ENCODE measurements at places on chromosomes 7 and 10.
A peak's percentile ranks its signal among the peaks of the same experiment; 100 is the strongest.

DNA sequence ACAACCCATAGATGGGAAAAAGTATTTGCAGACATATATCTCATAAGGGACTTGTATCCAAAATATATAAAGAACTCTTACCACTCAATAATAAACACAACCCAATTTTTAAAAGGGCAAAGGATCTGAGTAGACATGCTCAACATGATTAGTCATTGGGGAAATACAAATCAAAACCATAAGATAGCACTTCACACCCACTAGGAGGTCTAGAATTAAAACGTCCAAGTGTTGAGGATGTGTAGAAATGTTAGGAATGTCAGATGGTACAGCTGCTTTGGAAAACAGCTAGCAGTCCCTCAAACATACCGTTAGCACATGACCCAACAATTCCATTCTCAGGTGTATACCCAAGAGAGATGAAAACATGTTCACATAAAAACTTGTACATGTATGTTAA lies 8.3 kb downstream of the PSTK start:
- DNase-seq: no peak

DNA sequence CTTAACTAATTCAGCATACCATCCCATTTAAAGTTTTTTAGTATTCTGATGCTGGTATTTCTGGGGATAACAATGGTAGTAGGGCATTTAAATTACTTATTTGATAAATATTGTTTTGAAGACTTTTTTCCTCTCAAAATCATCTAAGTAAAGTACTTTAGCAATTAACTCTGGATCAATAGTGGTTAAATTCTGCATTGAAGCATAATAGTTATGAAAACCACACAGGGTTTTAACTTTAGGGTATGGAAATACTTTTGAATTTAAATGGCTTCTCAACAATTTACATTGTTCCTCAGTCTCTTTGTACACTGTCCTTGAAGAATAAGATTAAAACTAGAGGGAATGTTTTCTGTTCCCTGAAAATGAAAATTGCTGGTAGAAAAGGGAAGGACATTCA lies 202.6 kb upstream of the STEAP4 start:
- DNase-seq: no peak

DNA sequence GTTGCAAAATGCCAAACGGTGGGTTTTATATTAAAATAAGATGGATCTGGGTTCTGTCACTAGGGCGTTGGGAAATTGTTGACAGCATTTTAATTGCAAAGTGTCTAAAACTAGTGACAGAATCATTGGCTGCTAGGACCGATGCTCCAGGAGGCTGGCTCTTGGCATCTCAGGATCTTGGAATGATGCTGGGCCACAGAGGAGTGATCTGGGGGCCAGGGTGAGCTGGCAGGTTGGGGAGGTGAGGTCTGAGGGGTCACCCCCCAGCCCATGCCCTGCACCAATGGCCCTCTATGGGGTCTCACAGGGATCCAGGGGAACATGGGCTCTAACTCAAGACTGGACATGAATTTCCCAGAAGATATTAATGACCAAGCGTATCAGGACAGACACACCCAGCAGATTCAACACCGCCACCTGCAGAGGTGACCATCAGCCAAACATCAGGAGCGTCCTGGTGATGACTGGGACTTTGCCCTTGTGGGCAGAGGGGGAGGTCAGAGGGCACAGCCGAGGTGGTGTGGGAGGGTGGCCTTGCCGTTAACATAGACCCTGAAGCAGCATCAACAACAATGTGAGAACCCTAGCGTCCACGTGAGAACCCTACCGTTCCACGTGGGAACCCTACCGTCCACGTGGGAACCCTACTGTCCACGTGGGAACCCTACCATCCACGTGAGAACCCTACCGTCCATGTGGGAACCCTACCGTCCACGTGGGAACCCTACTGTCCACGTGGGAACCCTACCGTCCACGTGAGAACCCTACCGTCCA lies 89.0 kb upstream of the PPP2R2D start:
- no peak for DNase-seq

GRCh38 chr10:124611738-124612137 lies 132.4 kb downstream of the FAM53B start:
- DNase-seq: peak; percentile 50

DNA sequence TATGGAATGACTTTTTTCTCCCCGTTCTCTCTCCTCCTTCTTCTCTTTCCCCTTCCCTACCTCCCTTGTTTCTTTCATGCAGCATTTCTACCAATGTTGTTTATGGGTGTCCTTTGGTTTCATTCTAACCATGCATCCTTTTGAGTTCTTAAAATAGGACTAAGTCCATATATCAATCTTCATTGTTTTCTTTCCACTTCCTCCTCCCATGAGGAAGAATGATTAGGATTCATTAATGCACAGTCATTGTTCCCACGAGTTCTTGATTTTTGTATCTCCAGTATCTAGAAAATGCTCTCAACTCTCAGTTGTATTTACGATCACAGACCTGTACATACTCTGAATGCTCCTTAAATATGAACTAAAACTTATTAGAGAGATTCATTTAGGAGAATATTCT lies 153.3 kb downstream of the LRRC4 start:
- DNase-seq: no peak

- DNase-seq: no peak
Observed at GRCh38 chr10:96260014-96260413, 11.4 kb downstream of the BLNK start.

DNA sequence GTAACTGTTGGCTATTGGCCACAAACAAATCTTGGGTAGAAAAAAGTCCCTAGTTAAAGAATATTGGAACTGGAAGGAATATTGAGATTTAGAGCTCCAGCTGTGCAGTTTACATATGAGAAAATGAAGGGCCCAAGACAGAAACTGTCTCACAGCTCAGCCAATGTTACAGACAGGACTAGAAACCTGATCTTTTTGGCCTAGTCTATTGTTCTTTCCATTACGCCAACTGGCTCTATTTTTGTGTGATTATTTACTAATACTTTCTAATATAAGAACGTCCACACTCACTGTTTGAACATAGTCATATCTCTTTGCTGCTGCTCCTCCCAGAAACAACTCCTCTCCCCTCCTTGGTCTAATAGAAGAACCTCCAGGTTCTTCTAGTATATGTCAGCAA lies 1.2 kb downstream of the WEE2 start:
- no peak for DNase-seq

DNA sequence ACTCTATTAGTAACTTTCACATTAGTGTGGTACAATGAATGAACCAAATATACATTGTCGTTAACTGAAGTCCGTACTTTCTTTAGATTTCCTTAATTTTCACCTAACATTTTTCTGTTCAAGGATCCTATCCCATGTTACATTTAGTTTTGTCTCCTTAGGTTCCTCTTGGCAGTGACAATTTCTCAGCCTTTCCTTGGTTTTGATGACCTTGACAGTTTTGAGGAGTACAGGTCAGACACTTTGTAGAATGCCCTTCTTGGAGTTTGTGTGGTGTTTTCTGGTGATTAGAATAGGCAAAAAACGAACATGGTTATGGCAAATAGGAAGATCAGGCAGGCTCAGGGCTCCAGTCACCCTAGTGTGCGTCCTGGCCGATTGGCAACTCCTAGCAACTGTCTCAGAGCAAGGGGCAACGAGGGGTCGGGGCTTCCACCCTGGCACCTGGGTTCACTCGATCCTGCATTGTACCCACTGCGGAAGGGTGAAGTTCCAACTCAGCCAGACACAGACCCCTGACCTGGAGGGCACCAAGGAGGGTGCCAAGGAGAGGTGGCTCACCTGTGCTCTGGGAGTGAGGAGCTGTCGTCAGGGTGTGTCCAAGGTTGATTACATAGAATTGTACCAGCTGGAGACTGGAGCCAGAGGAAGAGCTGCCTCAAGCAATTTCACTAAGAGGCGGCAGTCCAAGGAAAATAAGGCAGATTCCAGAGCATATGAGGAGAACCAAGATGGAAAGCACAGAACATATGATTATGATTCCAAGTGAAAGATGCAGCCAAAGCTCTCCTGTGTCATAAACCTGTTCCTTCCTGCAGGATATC lies 37.5 kb downstream of the PAPSS2 start:
- no peak for DNase-seq

DNA sequence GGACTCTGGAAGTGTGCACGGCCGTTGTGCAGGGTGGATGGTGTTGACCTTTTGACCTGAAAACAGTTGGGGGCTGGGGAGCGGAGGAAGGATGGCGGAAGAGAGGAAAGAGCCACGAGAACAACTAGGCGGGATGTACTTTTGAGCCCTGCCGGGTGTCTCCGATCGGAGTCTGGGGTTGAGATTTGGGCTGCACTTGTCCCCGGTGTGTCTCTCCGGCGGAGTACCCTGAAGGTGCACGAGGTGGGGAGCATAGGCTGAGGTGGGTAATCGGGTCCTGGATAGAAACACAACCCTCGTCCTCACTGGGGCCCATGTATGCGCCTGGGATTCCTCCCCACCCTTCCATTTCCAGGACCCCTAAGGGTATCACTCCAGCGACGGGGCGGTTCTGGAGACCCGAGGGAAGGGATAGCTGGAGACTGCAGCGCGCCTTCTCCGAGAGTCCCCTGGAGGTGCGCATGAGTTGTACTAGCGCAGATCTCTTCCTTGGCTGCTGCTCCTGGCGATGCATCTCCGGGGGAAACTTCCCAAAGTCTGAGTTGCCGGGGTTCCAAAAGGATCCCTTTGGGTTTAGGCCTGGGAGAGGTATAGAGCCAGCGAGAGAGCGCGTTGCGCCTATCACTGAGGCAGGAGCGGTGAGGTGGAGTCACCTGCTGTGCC lies 4.6 kb upstream of the HMX2 start:
- DNase-seq: no peak

- no peak for DNase-seq
Observed at GRCh38 chr7:155953781-155954549, 141.7 kb upstream of the SHH start.

GRCh38 chr7:98836811-98837629 lies 32.8 kb downstream of the TMEM130 start:
- DNase-seq: no peak

DNA sequence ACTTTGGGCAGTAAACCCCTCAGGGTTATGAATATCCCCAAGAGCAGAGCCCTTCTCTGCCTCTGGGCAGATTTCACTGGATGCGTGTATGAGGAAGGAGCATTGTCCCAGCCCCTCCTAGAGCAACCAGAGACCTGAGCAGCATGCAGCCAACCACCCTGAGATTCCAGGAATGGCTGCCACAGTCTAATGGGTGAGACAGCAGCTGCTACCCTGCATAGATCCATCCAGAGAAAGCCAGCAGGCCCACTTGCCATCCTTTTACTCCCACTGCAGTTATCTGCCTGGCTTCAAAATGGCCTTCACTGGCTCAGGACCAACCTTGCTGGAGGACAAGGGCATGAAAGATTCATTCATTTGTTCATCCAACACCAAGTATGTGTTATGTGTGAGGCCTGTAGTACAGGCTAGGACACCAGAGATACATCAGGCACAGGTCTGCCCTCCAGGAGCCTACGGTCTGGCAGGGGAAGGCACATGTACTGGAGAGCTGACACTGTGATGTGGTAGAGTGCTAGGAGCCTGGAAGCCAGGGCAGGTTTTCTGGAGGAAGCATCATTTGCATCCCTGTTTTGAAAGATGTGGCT lies 26.2 kb upstream of the C10orf105 start:
- DNase-seq: no peak

DNA sequence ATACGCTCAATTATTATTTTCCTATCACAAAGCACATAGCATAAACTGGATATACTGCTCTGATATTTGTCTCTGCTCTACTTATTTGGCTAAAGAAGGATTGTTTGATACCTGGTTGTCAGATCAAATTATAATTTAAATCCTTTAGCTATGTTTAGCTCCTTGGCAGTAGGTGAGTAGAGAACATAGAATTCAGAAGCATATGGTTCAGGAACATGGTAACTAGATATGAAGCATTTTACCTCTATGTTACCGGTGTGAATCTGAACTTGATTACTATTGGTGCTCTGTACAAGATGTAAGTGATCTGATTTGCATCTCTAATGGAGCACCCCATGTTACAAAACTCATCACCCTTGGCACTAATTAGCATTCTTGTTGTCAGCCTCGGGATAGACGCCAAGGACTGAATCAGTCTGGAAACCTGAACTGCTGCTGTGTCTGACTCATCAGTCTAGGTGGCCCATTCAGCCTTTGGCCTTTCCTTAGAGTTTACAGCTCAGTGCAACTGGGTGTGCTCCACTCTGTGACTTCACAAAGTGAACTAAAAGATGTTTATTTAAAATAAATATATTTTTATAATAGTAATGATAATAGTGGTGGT lies 12.3 kb upstream of the MYPN start:
- no peak for DNase-seq

DNA sequence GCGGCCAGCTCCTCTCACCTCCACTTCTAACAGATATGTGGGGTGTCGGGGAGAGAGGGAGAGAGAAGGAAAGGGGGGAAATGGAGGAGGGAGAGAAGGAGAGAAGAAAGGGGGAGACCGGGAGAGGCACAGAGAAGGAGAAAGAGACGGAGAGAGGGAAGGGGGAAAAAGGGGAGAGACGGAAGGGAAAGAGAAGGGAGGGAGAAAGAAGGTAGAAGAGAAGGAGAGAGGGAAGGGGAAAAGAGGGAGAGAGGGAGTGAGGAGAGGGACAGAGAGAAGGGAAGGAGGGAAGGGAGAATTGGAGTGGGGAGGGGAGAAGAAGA lies 3.0 kb downstream of the VSTM2A start:
- no peak for DNase-seq

- peak; percentile 54 for DNase-seq
Observed at GRCh38 chr7:2451171-2452073, 24.8 kb downstream of the GRIFIN start.

DNA sequence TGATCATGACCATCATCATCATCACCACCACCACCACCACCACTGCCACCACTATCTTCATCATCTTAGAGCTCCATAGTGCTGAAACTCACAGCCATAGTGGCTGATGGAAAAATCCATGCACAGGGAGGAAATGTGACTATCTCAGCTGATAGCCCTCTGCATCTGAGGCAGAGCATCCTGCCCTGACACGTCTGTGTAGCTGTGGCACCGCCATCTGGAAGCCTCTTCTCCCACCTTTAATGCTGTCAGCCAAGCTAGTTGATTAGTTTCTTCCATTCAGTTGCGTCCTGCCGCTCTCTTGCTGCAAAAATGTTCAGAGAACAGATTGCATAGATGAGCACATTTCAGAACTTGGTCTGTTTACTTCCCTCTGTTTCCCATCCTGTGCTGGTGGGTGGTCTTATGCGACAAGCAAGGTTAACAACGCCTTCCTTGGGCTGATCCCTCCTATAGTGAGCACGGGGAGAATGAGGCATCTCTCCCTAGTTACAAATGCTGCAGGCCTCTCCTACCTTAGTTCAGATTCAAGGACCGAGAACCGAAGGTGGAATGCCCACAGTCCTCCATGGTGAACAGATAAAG lies 478.6 kb downstream of the PLXNA4 start:
- DNase-seq: no peak

DNA sequence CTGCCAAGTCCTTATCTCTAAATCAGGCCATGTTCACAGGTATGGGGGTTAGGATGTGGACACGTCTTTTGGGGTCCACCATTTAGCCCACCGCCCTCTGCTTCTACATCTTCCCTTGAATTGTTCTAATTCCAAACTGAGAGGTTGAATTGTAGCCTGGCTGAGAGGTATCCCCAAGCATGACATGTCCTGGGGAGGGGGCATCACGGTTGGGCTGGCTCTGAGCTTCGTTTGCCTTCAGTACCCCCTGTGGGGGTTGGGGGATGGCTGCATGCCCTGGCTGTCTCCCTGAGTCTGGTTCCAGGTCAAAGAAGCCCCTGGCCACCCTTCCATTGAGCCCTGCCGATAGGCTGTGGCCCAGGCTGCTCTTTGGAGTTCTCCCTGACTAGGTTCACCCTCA lies 204.6 kb downstream of the GLRX3 start:
- no peak for DNase-seq
